GM04503 (cell line): ENCODE measurements at places on chromosomes 5 and 9.

GRCh38 chr9:4569101-4569500 is 78.8 kb downstream of the SLC1A1 start:
- DNase-seq, result no peak

DNA sequence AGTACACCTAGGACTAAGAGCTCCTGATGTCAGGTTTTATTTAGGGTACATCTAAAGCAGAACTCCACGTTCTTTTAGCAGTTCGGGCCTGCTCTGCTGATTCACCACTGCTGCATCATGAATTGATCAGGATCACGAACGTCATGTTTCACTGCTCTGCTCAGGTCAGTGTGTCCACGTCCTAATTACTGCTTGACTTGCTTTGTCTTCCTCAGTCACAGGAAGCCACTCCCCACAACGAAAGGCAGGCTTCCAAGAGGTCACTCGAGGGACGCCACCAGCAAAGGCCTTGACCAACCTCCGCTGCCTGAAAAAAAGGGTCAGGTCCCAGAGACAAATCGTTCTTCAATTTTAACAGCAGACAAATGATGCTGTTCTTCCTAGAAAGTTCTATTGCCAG is 40.3 kb downstream of the CTNND2 start:
- no peak for DNase-seq

DNA sequence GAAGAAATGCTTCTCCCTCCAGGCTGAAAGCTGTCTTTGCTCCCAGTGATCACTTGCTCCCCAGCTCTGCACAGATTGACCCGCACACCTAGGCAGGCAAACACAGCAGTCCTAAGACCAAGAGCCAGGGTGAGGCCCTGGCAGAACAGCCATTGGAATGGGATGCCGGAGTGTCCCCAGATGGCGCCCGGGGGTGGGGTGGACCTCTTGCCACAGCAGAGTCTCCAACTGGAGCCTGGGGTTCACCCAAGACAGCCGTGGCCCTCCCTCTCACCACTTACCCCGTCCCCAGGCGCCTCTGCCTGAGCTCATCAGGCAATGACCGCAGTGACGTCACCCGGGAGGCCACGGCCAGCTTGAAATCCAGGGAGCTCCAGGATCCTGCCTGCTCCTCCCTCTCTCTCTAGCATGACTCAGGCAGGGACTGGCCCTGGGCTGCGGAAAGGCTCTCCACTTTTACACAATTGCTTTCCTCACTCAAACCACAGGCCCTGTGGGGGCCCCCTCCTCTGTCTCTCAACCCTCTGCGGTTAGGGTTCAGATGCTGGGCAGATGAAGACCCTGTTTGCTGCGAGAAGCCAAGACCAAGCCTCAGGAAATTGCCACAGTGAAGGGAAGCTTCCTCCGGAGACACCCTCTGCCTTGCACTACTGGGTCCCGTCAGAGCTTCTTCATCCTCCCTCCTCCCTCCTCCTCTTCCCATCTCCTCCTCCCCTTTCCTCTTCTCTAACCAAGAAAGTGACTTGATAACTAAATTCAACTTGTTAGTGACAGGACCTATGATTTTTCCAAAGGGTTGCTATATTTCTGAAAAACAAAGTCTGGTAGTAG is 24.3 kb upstream of the PTGES start:
- peak; percentile 97 for DNase-seq

GRCh38 chr5:179955630-179956029 is 47.9 kb upstream of the TBC1D9B start:
- no peak for DNase-seq

DNA sequence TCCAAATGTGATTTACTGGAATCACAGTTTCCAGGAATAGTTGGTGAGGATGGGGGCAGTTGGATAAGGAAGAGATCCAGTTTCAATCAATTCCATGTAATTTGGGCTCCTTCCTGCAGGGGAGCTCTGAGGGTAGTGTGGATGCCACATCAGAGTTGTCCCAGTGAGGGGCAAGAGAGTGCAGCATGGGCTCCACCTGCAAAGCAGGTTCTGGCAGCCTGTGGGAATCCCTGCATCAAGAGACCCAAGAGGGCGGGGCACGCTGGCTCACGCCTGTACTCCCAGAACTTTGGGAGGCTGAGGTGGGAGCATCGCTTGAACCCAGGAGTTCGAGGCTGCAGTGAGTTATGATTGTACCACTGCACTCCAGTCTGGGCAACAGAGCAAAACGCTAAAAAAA is 188.5 kb downstream of the CACNA1B start:
- no peak for DNase-seq

- no peak for DNase-seq
Measured at GRCh38 chr9:34382054-34382453, 5.4 kb upstream of the MYORG start.

DNA sequence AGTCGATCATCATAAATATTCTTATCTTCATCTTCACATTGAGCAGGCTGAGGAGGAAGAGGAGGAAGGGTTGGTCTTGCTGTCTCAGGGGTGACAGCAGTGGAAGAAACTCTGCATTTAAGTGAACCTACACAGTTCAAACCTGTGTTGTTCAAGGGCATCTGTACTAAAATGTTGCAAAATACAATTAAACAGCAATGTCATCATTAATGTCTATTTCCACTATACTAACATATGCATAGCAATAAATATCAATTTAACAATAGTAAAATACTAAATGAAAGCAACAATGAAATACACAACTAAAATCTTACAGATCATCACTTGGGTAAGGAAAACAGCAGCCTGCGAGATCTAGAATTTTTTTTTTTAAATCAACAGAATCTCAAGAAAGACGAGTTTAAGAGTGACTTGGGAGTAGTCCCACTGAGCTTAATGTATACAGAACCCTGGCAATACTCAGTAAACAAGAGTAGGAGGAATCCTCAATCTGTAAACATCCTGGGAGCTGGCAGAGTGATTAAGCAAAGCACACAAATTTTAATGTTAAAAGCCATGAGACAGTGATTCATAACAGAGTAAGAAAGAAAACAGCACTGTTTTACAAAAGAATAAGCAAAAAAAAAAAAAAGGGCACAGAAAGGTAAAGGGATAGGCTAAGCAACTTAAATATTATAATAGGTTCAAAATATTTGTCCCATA is 10.0 kb downstream of the HOMER1 start:
- DNase-seq, result no peak

- DNase-seq, result no peak
Measured at GRCh38 chr9:93117924-93118862, 15.9 kb downstream of the NINJ1 start.

DNA sequence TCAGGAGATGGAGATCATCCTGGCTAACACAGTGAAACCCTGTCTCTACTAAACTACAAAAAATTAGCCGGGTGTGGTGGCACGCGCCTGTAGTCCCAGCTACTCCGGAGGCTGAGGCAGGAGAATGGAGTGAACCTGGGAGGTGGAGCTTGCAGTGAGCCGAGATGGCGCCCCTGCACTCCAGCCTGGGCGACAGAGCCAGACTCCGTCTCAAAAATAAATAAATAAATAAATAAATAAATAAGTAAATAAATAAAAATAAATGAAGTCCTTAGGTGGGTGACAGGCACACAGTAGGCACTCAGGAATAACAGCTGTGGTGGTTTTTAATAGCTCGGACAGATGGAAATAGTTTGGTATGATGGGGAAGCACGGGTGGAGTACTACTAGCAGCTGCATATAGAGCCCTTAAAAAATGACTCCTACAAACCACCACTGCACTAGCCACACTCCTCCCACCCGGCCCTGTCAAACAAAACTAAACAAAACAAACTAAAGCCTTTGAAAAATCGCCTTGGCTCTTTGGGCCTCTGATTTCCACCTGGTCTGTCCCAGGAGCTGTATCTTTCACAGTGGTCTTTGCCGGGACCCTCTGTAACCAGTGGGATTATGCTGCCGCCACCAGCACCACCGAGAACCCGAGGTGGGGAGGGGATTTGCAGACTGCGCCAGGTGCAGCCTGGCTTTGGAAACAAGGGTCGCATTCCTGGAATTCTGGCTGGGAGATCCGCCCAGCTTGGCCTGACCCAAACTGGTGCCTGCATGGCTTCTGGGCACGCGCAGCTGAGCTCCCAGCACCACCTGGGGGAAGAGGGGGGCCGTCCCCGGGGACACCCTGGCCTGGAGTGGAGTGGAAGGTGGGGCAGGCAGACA is 5.1 kb upstream of the WDR5 start:
- DNase-seq, result no peak

DNA sequence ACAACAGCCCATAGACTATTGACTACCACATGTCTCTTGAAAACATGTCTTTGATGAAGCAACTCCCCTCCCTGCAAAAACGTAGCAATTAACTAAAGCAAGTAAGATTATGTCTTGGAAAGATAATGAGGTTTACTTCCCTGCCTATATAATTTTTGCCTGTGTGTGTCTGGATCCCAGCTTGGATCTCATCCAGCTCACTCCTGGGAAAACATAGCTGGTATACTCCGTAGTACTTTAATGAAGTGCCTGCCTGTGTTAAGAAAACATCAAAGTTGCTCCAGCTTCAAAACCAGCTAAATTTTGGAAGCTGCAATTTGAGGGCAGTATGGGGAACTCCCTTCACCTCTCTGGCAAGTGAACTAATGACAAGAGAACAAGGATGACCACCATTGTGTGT is 182.6 kb upstream of the C9orf72 start:
- DNase-seq, result no peak

- no peak for DNase-seq
Measured at GRCh38 chr9:17613758-17614157, 34.9 kb downstream of the SH3GL2 start.

GRCh38 chr9:129561594-129562281 is 59.2 kb downstream of the C9orf50 start:
- no peak for DNase-seq

GRCh38 chr5:128826275-128826674 is 139.0 kb upstream of the SLC27A6 start:
- no peak for DNase-seq

DNA sequence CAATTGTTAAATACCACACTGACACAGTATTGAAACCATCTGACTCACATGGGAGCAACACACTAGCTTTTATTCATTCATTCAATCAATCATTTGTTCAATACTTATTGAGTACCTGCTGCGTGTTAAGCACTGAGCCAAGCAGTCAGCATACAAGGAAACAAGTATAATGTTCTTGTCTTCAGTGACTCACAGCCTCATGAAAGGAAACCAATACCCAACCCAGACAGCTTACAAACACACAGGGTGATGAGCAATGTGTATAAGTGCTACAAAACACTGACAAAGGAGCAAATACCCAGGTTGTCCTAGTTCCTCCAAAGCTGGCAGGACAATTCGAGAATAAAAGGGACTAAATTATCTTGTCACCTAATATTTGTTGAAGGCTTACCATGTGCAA is 67.6 kb upstream of the RASEF start:
- no peak for DNase-seq

DNA sequence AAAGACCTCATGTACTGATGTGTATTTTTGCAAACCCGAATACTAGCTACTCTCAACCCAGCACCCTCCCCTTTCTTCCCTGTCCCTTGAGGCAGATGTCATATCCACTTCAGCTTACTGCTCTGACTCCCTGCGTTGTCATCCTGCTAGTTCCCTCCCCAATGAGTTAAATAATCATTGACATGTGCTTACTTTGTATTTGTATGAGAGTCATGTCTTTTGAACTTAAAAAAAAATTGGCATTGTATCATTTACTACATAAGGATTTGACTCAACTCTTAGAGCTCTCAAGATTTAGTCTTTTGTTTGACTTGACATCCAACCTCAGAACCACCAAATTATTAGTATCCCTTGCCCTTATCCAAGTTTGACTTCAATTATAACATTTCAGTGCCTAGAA is 219.7 kb upstream of the TUT7 start:
- no peak for DNase-seq

DNA sequence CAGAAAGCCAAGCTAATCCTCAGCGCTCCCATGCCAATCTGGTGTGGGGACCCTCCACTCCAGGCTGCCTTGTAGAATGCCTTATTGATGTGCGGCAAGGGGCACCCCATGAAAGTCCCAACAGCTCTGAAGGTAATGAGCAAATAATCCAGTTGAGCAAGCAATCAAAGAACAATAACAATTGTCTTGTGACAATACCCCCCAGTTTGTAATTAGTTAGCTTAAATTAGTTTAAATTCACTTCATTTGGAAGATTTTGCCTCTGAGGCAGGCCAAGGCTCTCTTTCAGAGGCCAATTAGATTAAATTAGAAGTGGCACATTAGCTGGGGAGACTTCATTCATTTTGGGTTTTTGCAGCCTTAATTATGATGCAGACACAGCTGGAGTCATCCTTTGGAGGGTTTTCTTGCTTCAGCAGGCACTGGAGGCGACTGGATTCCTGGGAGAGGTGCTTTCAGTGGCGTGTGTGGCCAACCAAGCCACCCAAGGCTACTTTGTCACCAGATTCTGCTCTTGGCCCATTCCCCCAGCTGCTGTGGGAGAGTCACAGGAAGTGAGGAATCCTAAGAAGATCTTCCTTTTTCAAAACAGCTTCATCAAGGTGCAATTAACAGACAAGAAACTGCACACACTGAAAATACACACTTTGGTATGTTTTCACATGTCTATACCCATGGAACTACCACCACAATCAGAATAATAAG is 17.9 kb upstream of the FBP1 start:
- no peak for DNase-seq

- DNase-seq, result no peak
Measured at GRCh38 chr9:7490317-7491108, 309.1 kb downstream of the DMAC1 start.

DNA sequence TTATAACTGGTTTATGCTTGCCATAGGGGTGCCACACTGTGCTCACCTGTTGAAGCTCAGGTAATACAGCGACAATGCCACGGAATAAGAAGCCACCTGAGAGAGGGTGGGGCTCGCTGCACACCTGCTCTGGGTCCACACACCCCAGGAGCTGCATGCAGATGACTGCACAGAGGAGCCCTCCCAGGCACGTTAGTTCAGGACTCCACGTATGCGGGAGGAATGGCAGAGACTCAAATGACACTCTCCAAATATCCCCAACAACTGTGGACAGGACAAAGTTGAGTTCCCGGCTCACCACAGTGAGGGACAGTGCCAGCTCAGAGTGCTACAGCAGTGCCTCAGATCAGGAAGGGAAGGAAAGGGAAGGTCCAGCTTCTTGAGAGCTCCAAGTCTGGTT is 5.8 kb upstream of the FCN1 start:
- DNase-seq, result no peak

DNA sequence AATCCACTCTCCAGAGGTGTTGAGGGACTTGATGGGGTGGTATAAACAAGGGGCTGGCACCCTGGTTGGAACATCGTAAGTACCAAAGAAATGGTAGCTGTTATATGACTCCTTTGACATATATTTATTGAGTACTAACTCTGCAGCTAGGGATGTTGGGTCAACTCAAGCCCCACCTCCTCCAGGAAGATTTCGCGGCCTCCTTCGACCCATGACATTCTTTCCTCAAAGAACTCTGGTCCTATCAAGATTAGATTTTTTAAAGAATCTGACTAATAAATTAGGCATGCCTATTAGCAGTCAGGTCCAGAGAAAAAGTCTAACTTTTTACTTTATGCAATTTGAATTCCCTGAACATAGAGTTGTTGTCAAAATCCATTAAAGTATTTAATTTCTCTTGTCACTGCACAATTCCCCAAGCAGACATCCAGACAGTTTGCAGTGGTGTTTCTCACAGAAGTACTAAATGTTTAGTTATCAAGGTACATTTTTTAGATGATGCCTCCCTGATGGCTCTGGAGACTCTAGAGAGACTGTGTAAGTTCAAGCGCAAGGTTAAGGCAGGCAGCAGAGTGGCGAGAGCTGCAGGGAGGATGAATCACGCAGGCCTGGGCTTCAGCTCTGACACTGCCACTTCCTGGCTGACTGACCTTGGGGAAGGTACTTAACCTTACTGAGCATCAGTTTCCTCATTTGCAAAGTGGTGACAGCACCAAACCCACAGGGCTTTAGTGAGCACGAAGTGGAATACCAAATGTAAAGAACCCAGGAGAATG is 209.6 kb downstream of the TTLL11 start:
- no peak for DNase-seq

GRCh38 chr5:90338712-90339372 is 70.7 kb downstream of the CETN3 start:
- DNase-seq, result no peak

GRCh38 chr5:168749391-168750100 is 170.4 kb upstream of the PANK3 start:
- DNase-seq, result no peak
